ENCODE measurements at places on chromosomes 12 and 14.

DNA sequence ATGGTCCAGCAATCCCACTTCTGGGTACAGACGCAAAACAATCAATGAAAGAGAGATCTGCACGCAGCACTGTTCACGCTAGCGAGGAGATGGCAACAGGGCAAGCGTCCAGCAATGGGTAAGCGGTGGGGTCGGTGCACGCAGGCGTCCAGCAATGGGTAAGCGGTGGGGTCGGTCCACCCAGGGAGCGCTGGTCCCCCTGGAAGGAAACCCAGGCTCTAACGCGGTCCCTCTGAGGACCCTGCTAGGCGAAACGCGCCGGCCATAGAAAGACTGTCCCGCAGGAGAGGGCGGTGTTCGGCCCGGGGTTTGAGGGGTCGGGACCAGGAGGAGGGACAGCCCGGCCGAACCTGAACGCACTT lies 618 bp upstream of the PGAM5 start:
- no peak for DNase-seq

DNA sequence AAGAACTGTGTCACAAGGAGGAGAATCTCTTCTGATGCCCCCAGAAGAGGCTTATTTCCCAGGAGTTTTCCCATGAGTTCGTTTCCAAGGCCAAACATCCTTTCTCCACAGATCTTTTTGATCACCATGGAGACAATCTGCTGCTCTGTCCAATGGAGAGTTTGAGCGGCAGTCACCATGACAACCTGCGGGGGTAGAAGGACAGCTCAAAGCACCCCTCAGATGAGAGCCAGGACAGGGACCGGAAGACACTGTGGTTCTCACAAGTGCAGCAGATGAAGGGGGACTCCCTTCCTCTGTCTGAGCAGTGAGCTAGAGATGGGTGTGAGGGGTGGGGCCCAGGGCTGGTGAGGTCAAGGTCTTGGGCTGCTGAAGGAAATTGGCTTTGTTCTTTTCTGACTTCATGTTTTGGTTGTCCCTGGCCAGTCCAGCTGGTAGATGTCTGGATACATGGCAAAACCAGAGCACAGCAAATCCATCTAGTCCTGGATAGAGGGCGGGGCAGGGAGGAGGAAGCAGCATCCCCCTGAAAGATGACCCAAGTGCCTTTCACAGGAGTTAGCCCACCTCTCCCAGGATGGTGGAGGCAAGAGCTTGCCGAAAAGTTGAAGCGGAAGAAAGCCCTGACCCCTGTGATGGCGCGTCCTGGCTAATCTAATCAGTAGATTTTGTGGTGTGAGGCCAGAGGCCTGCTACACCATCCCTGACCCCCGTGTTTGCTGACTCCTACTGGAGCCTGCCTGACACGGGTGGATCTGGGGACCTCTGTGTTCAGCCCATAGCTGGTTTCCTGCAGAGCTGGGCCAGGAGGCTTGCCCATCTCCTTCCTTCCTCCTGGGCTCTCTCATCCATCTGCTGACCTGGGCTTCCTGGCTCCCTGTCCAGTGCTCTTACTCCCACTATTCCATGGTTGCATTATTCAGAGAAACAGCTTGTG lies 24.4 kb downstream of the DHRS2 start:
- no peak for DNase-seq

- DNase-seq, result no peak
Observed at GRCh38 chr14:96268431-96269358, 12.7 kb downstream of the BDKRB1 start.

GRCh38 chr14:39033371-39033770 lies 69.7 kb downstream of the SEC23A start:
- DNase-seq, result no peak

GRCh38 chr14:50045039-50045711 lies 71.2 kb downstream of the VCPKMT start:
- DNase-seq, result peak; percentile 44

All from stimulated activated CD8-positive, alpha-beta memory T cell treated with anti-CD3 and anti-CD28 coated beads, Interleukin-4, amount 100 ng/mL, for 1 hour (primary cell).